ENCODE measurements at places on chromosomes 4 and X.

- DNase-seq: no peak
Measured at GRCh38 chr4:80077639-80078038, 4.6 kb upstream of the ANTXR2 start.

GRCh38 chr4:169079942-169080827, 70.1 kb upstream of the CBR4 start:
- peak; percentile 70 for DNase-seq

DNA sequence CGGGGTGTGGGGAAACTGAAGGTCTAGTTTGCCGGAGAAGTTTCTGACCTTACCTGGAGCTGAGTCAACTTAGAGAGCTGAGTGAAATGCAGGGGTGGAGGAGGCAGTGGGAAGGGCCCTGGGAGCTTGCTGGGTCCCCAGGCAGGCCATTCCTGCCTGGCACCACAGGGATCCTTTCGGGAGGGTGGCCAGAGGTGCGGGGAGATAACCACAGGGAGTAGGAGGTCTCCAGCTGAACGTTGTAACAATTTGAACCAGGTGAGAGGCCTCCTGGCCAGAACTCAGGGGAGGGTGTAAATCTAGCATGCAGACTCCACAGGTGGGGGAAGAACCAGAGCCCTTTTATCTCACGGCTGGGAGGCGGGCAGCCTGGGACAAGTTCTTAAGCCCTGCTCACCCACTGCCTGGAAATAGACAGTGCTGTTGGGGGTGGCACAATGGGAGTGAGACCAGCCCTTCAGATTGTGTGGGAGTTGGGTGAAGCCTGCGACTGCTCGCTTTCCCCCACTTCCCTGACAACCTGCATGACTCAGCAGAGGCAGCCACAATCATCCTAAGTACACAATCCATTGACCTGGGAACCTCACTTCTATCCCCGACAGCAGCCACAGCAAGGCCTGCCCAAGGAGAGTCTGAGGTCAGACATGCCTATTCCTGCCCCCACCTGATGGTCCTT, 247.4 kb downstream of the ADGRA3 start:
- DNase-seq: no peak

DNA sequence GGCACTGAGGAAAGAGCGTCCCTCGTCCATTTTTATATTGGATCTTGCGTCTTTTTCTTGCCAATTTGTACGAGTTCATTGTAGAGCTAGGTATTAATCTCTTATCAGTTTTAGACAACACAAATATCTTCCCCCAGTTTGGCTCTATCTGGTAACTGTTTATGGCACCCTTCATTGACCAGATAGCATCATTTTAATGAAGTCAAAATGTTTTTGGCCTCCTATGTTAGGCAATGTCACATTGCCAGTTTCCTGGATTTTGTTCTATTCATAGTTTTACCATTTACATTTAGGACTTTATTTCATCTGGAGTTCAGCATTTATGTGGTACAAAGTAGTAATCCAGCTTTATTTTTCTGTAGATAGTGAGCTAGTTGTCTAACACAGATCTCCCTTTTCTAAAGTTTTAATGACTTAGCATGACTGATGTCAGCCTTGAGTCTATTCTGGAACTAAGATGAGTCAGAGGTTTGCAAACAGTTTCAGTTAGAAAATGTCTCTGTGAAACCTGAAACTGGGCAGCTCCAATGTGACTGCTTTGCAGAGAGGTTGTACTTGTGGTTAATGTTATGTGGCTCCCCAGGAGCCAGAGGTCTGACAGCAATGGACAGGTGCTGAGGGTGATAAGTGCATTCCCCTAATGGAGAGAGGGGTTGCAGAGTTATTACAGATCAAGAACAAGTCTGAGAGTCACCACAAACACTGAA, 5.3 kb upstream of the STBD1 start:
- peak; percentile 29 for DNase-seq

GRCh38 chr4:6992728-6993677, 50.2 kb upstream of the TADA2B start:
- DNase-seq: peak; percentile 10

All from femur (tissue), 1 donor.